ENCODE measurements at places on chromosomes 2 and 18.

GRCh38 chr18:14978962-14979535 is 231.1 kb downstream of the ANKRD30B start:
- peak; percentile 55 for DNase-seq

DNA sequence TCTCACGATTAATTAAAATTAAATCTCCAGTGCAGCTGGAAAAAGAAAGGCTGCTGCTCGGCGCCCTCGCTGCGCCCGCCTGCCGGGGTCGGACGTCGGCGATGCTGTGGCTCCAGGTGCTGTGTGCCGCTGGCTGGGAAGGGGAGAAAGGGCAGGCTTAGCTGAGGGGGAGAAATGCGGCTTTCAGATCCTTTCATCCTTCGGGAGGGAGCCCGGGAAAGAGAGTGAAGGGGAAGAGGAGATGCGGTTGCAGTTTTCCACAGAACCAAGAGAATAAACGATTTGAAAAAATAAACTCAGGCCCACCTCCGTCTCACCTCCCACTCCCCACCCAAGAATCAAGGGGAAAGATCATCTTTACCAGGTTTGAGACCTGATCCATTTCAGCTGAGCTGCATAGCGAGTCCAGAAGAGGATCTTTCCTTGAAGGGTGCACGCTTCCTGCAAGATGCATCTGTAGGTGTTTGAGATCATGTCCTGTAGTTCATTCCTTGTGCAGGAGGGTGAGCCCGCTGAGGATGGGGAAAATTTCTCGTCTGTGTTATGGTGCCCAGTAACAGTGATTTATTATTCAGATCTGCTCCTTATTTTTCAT is 495 bp downstream of the TMEM169 start:
- peak; percentile 44 for DNase-seq

GRCh38 chr2:130875935-130876334 is 39.2 kb downstream of the ARHGEF4 start:
- no peak for DNase-seq

GRCh38 chr2:171858397-171858958 is 35.6 kb downstream of the SLC25A12 start:
- no peak for DNase-seq

DNA sequence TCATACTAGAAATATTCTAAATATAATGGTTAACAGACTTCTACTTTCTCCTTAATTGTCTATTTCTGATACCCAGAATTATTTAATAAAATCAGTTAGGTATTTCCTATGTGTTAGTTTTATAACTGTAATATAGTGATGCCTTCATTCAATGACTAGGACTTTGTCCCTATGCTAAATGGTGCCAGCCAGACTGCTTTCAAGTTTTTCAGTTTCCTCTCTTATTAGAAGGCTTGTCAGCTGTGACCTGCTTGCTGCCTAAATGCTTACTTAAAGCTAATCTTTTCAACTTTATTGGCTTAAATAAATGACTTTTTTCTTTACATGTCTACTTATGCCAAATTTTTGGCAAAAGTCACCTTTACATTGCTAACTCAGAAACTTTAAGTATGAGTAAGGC is 30.7 kb downstream of the BAZ2B start:
- no peak for DNase-seq

DNA sequence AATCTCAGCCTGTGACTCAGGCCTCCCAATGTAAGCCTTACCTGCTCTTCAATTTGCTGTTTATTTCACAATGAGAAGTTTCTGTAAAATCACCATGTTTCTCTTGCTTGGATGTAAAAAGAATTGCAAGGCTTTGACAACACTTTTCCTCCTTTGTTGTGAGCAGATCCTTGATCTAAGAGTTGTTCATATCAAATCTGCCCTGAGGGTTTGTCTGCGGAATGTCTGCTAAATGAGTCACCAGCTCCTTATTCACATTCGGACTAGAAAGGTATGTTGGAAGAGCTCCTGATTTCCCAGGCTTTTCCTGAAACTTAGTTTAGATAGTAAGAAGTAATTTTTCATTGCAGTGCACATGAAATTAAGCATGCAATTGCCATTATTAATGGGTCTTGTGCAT is 268.2 kb upstream of the TCF4 start:
- DNase-seq, result peak; percentile 98

DNA sequence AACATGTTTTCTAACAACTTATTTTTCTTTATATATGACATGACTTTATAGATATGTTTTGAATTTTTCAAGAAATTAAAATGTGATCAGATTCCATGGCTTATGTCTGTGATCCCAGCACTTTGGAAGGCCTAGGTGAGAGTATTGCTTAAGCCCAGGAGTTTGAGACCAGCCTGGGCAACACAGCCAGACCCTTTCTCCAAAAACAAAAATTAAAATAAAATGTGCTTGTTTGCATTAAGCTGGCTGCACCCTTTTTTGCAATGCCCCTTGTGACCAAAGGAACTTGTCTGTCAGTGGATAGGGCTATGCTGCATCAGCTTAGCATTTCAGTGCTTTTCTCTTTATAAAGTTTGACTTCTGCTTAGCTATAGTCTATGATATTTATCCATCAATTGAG is 2.3 kb upstream of the INO80D start:
- no peak for DNase-seq

DNA sequence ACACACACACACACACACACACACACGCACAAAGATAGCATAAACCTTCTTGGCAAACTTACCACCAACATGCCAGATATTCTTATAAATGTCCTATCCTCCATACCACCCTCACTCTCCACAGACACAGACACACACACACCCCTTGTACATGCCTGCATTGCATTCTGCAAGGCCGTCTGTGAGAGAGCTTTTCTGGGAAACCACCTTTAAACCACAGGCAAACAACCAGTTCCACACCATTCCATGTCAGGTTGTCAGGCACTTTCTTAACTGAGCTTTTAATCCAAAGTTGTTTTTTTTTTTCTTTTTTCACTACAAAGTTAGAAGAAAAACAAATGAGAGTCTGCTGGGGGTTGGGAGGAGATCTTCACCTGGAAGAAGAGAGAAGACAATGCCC is 221.1 kb downstream of the C1D start:
- no peak for DNase-seq

GRCh38 chr2:105678346-105678745 is 66.4 kb upstream of the NCK2 start:
- no peak for DNase-seq

DNA sequence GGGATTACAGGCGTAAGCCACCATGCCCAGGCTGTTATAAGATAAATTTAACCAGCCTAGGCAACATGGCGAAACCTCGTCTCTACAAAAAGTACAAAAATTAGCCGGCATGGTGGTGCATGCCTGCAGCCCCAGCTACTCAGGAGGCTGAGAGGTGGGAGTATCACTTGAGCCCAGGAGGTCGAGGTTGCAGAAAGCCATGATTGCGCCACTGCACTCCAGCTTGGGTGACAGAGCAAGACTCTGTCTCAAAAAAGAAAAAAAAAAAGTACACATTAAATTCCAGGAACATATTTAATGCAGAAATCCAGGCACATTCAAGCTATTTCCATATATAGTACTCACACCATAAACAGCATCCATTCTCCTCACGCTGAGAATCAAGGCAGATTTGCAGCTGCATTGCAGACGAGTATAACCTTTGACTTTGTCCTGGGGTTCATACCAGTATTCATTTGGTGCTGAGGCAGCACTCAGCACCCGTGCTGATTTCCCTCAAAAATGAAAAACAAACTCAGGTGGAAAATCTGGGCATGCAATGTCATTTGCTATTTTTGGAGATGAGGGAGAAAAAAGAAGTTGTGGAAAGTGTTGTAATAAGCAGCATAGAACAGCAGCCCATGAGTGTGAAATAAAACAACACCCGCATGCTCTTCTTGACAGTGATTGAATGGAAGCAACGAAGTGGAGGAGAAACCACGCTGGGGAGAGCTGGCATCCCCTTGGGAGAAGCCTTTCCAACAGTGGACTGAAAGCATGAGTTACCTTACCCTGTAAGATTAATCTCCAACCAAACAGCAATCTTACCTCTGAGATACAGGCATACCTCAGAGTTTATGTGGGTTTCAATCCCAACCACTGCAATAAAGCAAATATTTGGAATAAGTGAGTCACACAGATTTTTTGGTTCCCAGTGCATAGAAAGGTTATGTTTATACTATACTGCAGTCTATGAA is 46.8 kb upstream of the ANXA4 start:
- DNase-seq, result no peak

DNA sequence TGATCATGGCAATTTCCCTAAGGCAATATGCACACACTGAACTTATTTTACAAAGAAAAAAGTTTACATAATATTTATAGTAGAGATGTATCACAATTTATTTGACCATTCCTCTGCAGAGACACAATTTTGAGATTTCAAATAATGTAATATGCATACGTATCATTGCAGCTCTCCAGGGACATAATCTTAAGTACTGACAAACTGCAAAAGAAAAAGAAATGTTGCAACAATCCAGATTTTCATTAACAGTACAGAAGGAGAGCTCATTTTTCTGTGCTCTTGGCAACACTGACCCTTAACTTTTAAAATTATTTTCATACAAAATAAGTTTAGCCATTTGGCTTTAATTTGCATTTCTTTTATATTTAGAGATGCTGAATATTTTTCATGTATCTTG is 710.2 kb upstream of the SLC39A10 start:
- DNase-seq, result no peak

DNA sequence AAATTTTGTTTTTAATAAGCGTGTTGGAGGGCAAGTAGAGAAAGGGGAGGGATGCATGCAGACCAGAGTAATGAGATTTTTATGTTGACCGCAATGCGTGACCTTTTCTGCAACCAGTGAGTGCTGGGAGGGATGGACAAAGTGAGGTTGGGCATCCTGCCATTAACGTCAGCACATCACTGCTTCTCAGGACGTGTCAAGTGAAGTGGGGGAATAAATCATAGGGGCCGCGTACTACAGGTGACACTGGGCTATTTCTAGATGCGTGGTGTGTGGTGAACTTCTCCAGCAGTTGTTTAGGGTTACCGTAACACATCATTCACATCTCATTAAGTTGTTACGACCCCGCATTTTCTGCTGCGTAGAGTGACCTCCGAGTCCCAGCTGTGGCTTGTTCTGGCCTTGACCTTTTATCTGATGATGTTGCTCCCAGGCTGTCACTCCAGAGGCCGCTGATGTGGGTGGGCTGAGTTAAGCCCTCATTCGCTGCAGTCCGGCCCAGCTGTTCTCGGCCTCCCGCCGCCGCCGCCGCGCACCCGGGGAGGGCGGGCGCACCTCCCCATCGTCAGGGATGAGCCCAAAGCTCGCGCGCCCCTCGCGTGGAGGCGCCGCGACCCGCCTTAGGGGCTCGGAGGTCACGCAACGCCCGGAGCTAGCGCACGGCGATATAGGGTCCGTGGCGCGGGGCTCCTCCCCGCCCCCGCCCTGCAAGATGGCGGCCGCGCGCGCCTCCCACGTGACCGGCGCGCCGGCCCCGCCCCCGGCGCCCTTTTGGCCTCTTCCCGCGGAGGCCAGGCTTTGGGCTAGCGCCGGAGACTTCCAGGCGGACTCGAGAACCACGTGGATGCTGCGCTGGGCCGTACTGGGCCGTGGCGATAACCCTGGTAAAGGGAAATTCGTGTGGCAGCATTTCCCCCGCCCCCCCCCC is 3.5 kb downstream of the ZCCHC2 start:
- DNase-seq, result peak; percentile 88

DNA sequence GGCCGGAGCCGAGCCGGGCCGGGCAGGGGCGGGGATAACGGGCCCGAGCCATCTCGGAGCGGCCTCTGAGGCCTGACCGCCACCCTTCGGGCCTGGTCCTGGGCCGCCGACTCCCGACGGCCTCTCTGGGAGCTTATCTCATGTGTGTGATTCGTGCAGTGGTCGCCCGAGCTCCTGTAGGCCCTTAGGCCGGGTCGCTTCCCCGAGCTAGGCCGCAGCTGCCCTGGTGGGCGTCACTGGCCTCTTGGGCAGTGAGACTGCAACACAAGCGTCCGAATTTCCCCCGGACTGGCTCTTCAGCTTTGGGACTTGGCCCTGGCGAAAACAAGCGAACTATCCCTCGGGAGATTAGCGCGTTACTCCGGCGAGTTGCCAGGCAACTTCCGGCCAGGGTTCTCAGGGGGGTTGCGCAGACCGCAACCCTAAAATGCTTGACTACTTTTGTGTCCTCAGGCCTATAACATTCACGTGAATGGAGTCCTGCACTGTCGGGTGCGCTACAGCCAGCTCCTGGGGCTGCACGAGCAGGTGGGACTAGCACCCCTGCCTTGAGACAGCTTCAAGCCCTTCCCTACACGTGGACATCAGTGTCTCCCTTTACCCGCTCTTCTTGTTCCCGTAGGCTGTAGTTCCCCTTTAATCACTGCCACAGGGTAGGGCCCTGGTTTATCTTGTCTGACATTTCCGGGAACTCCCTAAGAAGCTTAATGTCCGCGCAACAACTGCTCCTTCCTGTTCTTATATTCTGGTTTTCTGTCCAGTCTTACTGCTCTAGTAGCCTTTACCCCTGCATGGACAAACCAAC is 602 bp downstream of the SNX17 start:
- DNase-seq, result peak; percentile 56

Measured in mesendoderm (in vitro differentiated cells).